Spinal cord (tissue), 10 donors: ENCODE measurements at places on chromosomes 3 and 15.

DNA sequence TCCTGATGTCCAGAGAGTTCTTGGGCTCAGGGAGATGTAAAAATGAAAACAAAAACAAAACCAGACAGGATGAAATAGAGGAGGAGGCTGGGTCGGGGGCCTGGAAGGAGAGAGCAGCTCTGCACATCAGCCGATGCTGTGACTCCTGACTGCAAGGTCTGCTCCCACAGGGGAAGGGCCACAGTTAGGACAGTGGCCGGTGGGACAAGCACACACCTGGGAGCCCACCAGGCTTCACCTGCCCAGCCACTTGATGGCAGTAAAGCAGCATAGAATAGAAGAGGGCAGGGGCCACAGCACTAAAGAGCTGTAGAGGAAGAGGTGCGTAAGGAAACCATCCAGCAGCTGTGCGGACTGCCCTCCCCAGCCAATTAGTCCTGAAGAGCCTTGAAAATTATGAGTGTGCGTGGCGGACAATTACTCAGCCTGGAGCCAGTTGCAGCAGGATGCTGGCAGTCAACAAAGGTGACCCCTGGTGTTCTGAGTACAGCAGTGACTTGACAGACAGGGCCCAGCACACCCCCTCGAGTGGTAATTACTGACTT lies 29.8 kb downstream of the ALS2CL start:
- no peak for DNase-seq

GRCh38 chr15:72939514-72940228 lies 112.6 kb upstream of the NEO1 start:
- DNase-seq: peak; percentile 15

DNA sequence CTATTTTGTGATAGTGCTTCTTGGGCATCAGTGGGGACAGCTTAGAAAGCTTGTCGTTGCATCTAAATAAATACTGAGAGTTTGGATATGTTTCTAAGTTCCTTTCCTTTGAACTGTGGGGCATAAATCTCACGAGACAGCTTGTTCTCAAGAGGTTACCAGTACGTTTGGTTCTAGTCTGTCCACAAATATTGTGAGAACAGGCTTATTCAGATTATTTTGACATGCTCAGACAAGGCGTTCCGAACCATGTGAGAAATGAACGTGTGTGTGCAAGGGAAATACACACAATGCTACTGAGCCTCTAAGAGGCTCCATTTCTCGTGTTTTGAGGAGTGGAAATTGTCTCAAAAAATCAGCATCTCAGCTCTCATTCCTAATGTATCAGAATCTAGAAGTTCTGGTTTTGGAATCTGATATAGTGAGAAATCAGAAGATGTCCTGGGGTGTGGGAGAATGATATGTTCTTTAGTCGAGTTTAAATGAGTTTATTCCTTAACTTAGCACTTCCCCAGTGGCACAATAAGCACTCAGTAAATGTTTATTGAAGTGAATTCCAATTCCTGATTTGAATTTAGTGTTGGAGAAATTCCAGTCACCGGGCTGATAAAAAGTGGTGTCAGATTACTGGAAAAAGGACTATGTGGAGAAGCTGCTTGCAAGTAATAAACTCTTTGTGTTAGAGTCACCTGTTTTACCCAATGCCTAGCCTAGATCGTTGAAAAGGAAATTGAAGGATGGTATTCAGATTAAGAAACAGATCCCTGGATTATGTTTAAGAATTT lies 481.5 kb downstream of the LPP start:
- no peak for DNase-seq

GRCh38 chr15:90201130-90201943 lies at the start of gene SEMA4B:
TSS of gene SEMA4B (plus strand) at chr15:90201330. CDS start at chr15:90201579, 249 bp downstream.
- DNase-seq: no peak

DNA sequence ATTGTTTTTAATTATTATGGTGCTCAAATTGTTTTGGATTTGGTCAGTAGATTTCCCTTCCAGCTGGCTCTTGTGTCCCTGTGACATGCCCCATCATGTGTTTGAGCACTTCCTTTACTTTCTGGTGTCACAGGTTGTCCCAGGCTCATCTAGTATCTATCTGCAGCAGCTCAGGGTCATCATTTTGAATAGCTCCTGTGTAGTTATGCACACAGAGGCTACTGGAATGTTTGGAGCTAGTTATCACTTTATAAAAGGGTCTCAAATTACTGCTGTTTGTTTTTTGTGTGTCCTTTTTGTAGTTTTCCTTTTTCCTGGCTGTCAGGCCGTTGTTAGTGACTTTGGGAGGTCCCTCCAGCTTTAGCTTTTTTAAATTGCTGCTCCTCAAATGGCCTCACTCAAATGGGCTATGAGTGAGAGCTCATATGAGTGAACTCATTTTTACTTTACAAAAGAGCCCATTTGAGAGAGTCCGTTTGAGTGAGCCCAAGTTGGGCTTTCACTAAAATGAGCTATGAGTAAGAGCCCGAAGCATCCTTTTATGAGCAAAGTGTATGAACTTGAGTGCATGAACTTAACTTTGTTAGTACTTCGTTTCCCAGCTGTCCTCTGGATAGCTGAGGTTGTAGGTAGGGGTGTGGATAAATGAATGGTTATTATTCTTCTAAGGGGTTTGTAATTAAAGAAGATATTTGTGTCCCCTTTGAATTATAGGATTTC lies 43.8 kb downstream of the SQOR start:
- no peak for DNase-seq

- DNase-seq: no peak
Observed at GRCh38 chr3:42868841-42869240, 6.8 kb downstream of the CYP8B1 start.

GRCh38 chr3:132730891-132731580 lies 8.8 kb upstream of the NPHP3 start:
- DNase-seq: peak; percentile 58

DNA sequence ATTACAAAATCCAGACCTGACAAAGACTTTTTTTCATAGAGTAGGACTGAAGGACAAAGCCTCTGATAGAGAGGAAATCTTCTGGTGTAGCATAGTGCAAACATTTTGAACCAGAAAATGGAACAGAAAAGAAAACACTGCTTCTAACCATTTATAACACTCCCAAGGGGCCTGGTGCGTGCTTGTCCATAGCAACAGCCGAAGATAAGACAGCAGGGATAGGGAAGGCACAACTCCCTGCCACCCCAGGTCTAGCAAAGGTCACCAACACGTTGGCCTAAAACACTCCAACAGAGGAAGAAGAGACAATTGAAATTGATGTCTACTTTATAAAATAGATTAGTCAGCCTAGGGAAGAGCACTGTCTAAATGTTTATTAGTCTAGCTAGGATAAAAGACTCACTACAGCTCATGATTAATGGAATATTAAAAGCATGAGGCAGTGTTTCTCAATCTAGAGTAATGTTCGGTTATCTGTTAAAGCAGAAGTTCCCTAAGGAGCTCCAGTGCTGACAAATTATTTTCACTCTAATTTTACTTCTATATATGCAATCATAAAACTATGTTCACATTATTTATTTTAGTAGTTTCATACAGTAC lies 145.2 kb downstream of the P3H2 start:
- no peak for DNase-seq

- DNase-seq: no peak
Observed at GRCh38 chr15:81107889-81108288, 26.2 kb upstream of the CFAP161 start.

DNA sequence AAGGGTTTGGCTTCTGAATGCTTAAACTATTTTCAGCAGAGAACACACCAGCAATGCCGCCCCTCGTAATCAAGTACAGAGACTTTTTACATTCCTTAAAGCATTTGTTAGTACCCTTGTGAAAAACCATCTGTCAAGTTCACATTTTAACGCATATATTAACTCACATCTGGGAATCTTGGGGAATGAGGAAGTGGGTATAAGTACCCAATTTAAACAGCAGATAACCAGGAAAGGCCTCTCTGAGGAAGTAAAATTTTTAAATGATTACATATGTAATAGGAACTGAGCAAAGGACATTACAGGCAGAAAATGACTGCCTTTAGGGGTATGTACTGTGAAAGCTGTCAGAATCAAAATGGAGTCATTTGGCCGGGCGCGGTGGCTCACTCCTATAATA lies 12.8 kb upstream of the CFAP44 start:
- no peak for DNase-seq

GRCh38 chr3:57594144-57594543 lies 3.0 kb downstream of the ARF4 start:
- DNase-seq: no peak

GRCh38 chr3:98329392-98330124 lies 24.1 kb upstream of the OR5K4 start:
- peak; percentile 23 for DNase-seq

DNA sequence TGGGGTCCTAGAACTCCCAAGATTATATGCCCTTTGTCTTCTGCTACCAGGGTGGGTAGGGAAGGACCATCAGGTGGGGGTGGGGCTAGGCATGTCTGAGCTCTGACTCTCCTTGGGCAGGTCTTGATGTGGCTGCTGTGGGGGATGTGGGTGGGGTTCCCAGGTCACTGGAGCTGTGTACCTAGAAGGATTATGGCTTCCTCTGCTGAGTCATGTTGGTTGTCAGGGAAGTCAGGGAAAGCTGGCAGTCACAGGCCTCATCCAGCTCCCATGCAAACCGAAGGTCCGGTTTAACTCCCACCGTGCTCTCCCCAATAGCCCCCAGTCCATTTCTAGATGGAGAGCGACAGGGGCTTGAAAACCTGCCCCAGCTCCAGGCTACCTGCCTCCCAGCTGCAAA lies 35.2 kb downstream of the EID1 start:
- DNase-seq: no peak

DNA sequence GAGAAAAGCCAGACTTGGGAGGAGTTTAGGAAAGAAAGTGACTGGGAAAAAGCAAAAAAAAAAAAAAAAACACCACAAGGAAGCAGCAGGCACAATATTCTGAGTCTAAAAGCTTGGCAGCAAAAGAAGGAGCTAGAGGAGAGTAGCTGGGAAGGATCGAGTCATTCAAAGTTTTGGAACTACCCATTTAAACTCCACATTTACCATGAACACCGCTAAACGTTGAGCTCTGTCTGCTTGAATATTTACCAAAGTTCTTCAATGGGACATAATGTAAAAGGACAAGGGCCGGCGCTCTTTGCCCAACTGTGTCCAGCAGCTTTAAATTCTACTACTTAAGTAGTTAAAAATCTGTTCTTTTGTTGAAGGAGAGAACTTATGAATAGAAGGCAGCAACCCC lies 481.9 kb downstream of the FOXP1 start:
- no peak for DNase-seq

DNA sequence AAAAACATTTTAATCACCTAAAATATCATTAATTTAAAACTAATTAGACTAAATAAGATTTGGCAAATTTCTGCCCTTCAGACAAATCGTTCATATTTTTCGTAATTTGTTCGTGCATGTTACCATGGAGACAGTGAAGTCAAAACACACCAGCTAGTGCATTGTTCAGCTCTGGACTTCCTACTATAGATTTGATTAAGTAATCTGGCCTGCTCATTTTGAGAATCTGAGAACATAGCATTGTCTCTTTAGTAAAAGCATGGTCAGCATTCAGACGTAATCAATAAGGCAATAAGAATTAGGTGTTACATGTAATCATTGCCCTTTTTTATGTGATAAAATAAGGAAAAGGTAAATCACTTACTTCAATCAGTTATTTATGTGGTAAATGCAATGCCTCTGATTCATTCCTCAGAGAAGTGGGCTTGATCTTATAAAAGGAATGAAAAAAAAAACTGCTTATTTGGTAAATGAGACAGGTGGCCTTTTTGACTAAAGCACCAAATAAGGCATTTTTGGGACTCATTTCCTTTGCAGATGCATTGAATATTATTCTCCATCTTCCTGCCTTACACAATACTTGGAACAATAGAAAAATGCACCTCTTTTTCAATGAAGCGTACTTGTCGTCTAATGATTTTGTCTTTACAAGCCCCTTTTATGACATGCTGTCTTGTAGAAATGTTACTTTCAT lies 84.5 kb upstream of the FNDC3B start:
- DNase-seq: no peak

DNA sequence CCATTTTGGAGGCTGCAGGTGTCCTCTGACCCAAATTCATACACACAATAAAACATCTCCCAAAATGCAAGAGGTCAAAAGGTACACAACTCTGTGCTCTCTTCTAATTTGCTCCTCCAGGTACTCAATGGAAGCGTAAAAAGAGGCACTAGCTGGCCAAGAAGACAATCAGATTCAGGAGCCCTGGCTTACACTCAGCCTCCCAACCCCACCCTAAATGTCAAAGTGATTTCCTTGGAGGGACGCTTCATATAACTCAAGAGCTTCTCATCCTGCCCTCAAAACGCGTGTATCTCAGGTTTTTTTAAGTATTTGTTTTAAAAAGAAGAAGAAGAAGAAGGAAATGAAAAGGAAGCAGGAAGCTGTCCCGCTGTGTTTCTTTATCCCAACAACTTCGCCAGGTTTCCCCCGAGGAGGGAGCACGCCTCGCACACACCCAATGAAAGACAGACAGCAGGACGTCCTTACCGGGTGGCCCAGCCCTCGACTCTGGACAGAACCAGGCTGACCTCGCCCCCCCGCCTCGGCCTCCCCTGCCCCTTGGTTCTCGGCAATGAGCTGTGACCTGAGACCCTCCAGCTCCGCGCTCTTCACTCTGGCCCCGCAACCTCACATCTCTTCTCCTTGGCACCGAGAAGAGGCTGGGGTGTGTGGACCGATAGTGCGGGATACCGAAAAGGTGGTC lies 620.7 kb upstream of the ZNF385D start:
- DNase-seq: peak; percentile 24

DNA sequence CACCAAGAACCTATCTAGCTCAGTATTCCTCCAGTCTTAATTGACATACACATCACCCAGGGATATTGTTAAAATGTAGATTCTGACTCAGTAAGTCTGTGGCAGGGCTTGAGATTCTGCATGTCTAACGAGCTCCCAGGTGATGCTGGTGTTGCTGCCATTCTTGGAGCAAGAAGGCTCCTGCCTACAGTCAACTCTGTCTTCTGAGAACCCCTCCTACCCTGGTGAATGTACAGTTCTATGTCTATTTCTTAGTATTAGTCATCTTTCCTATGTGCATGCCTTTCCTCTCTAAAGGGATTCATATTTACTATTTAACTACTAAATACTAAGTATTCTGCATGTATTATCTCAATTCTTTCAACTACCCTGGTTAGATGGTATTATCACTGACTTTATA lies 268.7 kb downstream of the EDEM1 start:
- DNase-seq: no peak

GRCh38 chr3:189460511-189460910 lies 170.7 kb upstream of the TP63 start:
- no peak for DNase-seq

- no peak for DNase-seq
Observed at GRCh38 chr3:143736205-143736997, 111.9 kb downstream of the SLC9A9 start.
